ENCODE measurements at places on chromosomes 7 and 10.

DNA sequence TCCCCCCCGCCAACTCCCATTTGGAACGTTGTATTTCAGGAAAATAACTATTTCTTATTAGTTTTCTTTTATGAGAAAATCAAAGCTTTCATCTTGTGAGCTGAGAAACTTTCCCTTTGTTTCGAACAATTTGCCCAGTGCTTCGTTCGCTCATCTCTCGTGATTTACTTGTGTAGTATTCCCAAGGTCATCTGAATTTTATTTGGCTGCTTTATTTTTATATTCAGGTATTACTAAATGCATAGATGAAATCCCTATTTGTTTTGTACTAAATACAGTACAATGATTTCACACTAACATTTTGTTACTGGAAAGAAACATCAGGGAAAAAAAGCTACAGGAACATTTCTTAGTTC is 12.0 kb upstream of the EBLN1 start:
- DNase-seq, result no peak

GRCh38 chr10:51433949-51434475 is 265.4 kb downstream of the CSTF2T start:
- no peak for DNase-seq

DNA sequence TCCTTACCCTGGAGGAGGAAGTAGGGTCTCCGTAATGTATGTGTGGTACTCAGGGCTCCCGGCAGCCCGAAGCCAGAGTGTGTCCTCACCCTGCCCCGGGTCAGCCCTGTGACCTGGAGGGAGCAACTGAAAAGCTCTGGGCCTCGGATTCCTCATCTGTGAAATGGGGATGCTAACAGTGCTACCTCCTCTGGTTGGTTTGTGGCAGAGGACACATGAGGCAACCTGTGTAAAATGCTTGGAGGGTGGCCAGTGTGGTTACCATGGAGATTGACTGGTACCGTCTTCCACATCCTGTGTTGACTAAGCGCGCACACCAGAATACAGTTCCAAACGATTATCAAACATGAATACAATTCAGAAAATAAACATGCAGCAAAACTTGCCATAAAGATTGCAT is 163.8 kb upstream of the KLF6 start:
- no peak for DNase-seq

- no peak for DNase-seq
Observed at GRCh38 chr10:10532236-10532635, 485.4 kb upstream of the CELF2 start.

- DNase-seq, result no peak
Observed at GRCh38 chr10:120765226-120765803, 85.8 kb upstream of the WDR11 start.

DNA sequence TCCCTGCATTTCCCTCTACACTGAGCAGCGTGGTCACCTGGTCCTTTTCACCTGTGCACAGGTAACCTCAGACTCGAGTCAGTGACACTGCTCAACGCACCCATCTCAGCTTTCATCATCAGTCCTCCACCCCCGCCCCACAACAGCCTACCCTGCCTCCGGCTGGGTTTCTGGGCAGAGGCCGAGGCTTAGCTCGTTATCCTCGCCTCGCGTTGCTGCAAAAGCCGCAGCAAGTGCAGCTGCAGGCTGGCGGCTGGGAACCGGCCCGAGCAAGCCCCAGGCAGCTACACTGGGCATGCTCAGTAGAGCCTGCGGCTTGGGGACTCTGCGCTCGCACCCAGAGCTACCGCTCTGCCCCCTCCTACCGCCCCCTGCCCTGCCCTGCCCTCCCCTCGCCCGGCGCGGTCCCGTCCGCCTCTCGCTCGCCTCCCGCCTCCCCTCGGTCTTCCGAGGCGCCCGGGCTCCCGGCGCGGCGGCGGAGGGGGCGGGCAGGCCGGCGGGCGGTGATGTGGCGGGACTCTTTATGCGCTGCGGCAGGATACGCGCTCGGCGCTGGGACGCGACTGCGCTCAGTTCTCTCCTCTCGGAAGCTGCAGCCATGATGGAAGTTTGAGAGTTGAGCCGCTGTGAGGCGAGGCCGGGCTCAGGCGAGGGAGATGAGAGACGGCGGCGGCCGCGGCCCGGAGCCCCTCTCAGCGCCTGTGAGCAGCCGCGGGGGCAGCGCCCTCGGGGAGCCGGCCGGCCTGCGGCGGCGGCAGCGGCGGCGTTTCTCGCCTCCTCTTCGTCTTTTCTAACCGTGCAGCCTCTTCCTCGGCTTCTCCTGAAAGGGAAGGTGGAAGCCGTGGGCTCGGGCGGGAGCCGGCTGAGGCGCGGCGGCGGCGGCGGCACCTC is at the start of the genes KLLN and PTEN:
Gene KLLN, minus strand, starts transcription at position 481 of the 891 bp plus-strand sequence. CDS start 1,046 bp downstream, outside the sequence.
Gene PTEN, plus strand, starts transcription at position 573 of the 891 bp plus-strand sequence. CDS start 845 bp downstream, outside the sequence.
- DNase-seq, result peak; percentile 47

- peak; percentile 17 for DNase-seq
Observed at GRCh38 chr7:100895956-100896731, 456 bp upstream of the ACHE start.

- DNase-seq, result no peak
Observed at GRCh38 chr10:113128450-113129070, 178.5 kb downstream of the TCF7L2 start.

- no peak for DNase-seq
Observed at GRCh38 chr10:96133135-96133534, 3.0 kb downstream of the ZNF518A start.

- no peak for DNase-seq
Observed at GRCh38 chr10:27513451-27514191, 9.5 kb downstream of the RAB18 start.

GRCh38 chr7:68478326-68478725 is 1119.9 kb upstream of the AUTS2 start:
- DNase-seq, result no peak

- DNase-seq, result no peak
Observed at GRCh38 chr7:132518102-132518838, 58.0 kb downstream of the PLXNA4 start.

DNA sequence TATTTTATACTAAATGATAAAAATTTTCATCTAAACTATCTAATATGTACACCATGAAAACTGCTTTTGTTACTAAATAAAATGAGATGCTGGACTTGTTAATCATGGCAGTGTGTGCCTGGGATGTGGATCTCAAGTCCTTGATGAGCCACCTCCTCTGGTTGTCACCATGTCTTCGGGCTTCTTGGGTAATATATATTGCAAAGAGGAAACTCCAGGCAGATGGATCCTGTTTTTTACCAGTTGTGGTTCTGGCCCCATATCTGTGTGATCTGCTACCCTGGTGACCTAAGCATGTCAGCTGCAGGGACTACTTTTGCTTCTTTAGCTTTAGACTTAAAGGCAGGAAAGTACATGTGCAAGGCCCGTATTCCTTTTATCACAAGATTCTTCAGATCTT is 46.2 kb downstream of the TMEM60 start:
- DNase-seq, result no peak

DNA sequence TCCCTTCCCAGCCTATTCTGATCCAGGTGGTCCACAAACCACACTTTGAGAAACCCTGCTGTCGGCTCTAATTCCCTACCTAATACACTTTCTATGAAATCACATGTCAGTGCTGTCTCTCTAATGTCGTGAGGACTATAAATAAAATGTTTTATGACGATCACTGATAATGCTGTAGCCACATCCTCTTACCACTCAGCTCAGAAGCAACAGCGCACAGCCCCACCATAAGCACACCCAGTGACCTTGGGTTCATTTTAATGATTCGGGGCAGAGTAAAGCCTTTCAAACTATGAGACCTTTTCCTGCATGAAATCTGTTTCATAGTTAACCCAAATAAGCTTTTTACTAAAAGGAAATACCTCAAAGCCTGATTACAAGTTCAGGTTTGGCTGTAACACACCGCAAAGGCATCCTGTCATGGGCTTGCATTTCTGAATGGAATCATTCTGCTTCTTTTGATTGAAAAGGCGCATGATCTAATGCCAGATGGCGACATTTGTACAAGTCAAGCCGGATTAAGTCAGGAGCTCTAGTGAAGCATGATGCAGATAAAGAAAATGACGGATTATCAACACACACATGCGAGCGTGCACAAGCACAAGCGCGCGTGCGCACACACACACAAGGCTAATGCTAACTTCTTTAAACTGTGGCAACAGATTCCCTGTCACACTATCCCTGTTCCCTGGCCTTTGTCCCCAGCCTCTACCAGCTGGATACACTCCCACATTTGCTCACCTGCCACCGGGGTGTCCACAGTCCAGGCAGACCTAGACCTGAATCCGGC is 180.5 kb upstream of the PDE1C start:
- DNase-seq, result no peak

GRCh38 chr10:123038782-123039631 is 30.2 kb downstream of the ACADSB start:
- DNase-seq, result no peak

GRCh38 chr7:77570330-77571011 is 33.4 kb downstream of the PTPN12 start:
- DNase-seq, result no peak

DNA sequence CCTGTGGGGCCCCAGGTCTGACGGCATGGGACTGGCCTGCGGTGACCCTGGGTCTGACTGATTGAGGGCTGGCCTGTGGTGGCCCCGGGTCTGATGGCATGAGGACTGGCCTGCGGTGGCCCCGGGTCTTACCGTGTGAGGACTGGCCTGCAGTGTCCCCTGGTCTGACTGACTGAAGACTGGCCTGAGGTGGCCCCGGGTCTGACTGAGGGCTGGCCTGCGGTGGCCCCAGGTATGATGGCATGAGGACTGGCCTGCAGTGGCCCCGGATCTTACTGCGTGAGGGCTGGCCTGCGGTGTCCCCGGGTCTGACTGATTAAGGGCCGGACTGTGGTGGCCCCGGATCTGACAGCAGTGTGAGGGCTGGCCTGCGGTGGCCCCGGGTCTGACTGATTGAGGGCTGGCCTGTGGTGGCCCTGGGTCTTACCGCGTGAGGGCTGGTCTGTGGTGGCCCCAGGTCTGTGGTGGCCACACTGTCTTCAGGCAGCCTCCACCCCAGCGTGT is 10.9 kb downstream of the JAKMIP3 start:
- DNase-seq, result no peak

DNA sequence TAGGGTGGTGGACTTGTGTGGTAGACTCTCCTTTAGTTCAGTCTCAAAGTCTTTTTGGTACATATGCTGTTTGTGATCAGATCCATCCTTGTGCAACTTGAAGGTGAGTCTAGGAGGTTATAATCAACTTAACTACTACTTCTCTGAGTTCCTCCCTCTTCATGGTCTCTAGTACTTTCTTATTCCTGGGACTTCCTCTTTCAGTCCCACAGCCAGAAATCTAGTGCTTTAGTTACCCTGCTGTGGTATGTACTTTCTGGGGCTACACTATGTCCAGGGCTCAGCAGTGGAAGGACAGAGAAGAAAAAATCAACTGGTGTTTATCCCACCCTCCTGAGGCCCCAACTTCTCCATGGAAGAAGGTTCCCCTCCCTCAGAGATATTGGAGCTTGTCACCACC is 19.4 kb upstream of the ATAD1 start:
- no peak for DNase-seq

- DNase-seq, result peak; percentile 24
Observed at GRCh38 chr7:55280031-55280454, 85.1 kb upstream of the LANCL2 start.

DNA sequence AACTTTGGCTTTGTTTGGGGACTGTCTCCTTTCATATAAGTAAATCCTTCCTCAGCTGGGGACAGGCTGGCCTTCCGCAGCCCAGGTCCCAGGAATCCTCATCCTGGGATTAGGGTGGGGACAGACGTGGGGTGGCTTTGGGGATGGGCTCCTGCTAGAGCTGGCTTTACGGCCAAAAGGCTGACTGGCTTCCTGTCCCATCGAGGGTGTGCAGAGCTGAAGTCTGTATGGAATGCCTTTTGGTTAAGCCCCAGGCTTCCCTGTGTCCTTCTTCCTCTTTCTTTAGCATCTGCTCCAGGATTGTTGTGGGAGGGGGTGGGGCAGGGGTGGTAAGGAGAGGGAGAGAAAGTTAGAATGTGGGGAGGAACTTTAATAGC is 59.4 kb upstream of the AQP1 start:
- DNase-seq, result no peak

- no peak for DNase-seq
Observed at GRCh38 chr7:121181357-121181756, 147.4 kb upstream of the WNT16 start.

DNA sequence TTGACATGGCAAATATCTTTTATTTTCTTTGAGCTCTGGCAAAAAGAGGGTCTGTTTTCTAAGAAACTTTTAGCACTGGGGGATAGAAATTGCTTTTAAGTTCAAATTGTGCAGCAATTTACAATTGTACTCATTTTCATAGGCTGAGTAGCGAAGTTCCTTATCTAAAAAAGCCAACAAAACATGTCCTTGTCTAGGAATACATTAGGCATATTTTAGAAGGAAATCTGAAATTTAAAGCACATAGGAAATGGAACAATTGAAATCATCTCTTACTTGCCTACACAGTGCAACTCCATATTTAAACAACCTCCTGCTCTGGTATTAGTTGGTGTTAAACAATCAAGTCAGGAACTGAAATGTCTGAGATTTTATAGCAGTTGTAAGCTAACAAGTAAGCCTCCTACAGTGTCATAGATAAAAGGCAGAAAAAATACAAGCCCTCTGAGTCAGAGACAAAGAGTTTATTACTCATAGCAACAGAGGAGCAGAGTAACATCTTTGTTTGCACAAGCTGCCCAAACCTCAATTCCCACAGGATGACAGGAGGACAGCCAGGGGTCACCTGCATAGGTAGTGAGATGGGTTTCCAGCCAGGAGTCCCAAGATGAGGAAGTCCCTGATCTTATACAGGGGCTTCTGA is 280.2 kb upstream of the HGF start:
- DNase-seq, result no peak

DNA sequence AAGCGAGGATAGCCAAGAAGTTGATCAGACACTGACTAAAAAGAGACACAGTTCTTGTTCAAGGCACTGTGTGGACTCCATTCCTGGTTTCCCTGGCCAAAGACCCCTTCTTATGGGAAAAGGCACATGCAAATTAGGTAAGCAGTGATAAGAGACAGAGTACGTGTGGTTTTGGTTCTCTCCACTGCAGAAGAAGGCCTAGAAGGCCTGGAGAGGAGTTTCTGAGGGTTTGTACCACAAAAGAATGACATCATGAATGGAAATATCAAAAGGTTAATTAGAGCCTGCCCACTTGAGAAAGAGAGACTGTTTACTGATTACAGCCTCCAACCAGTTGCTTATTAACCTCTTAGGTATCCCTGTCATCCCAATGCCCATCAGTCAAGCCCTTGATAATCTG is 137.5 kb downstream of the ZNF365 start:
- DNase-seq, result no peak

DNA sequence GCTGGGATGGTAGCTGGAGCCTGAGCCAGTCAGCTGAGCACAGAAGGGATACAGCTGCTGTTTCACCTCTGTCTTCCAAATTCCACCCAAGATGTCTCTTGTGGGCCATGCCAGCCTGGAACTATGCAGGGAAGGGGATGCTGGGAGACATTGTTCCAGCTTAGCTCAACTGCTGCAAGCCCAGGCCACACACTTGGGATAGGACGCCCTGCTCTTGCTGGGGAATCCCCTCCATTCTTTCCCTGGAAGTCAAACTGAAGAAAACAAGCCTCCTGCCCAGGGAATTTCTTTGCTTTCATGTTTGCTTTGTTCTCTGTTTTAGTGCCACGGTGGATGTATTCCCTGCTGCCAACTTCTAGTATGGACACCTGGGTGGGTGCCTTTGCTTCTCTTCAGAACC is 55.2 kb upstream of the CDK13 start:
- no peak for DNase-seq

GRCh38 chr10:86798611-86799010 is 42.2 kb downstream of the BMPR1A start:
- DNase-seq, result no peak
